ENCODE measurements at places on chromosomes 16 and 17. TPM values are rescaled to one million over a fixed set of nuclear protein-coding genes. Genes with fewer than 3 reads are reported as not detected.
A peak's percentile ranks its signal among the peaks of the same experiment; 100 is the strongest.

DNA sequence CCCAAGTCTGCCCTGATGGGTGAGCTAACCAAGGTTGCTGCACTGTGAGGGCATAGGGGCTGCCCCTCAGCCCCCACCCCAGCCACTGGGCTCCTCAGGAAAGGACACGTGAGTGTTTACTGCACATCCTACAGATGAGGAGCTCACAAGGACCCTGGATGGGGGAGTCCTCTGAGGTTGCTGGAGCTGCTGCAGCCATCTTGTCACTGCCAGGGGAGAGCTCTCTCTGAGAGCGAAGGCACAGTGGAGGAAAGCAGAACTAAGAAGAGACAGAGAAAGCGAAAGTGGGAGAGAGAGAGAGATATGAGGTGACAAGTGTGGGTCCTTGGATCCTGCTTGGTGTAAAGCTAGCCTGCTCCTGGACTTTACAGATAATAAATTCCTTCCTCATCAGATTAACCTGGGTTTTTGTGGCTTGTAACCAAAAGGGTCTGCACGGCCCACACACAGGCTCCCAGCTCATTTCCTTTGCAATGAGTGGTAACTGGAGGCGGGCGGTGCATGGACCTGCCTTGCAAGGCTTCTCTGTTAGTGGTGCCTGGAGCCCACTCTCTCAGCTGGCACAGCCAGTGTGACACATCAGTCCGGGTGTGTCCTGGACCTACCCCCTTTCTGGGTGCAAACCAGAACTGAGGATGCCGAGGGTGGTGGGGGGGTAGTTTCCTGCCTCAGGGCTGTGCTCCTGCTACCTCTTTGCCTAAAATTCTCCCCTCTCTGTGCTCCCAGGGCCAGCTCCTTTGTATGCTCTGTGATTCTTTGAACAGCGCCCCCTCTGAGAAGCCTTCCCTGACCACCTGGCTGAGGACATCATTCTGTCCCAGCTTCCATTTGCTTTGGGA is 14.2 kb downstream of the SNX20 start:
- DNase-seq = no peak

The FBXO47 gene
- total RNA-seq = not detected

GRCh38 chr17:1484676-1485422 is 7.6 kb downstream of the MYO1C start:
- peak; percentile 82 for DNase-seq

DNA sequence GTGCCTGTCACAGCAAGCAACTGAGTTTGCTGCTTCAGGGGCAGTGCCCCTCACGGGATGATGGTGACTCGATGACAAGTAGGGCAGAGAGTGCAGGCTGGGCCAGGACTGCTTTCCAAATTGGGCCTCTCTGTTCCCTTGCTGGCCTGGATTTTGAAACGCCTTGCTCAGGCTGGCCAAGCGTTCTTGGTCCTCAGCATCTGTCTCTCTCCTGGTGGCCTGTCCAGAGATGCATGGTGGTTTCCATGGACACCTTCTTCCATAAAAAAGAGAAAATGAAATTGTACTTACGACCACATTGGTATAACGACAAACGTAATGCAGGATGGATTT is 19.4 kb upstream of the PRM1 start:
- DNase-seq = no peak

The ACAP1 gene
- 328 TPM for total RNA-seq

The SPATA22 gene
- total RNA-seq = not detected

- no peak for DNase-seq
Measured at GRCh38 chr17:76130473-76130872, 10.6 kb downstream of the FOXJ1 start.

GRCh38 chr16:35186045-35186759 is 1726.8 kb downstream of the TP53TG3F start:
- DNase-seq = no peak

DNA sequence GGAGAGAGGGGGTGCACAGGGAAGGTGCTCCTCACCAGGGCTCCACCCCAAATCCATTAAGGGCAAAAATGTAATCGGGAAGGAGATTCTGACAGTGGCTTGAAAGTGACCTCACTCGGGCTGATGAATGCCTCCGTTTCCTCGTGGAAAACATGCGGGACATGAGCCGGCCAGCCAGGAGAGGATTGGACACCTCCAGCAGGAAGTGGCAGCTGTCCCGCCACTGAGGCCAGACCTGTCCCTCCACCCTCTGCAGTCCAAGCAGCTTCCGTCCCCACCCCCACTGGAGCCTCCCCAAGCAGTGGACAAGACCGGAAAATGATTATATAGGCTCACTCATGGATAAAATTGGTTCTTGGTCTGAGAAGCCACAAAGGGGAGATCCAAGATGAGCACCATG is 82.1 kb upstream of the CCL1 start:
- DNase-seq = no peak

DNA sequence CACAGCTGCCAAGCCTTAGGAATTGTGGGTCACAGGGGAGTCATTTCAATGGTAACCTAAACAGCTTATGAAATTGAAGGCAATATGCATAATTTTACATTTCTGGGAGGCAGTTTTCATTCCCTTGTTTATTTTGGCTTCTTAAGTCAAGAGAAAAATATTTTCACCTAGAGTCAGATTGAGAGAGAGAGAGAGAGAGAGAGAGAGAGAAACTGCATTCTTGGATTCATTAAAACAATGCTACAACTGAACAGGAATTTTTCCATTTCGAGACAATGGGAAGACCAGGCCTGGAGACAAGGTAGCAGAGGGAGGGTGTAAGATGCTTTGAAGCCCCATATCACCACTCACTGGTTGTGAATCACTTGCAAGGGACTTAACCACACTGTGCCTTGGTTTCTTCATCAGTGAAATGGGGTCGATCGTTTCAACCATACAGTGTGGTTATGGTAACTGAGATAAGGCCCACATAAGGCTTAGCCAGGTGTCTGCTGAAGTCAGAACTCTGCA is 224.7 kb upstream of the IRX3 start:
- no peak for DNase-seq

GRCh38 chr16:12317121-12317810 is 340.7 kb downstream of the SNX29 start:
- DNase-seq = no peak

The ATXN7L3 gene
- total RNA-seq = 103 TPM

DNA sequence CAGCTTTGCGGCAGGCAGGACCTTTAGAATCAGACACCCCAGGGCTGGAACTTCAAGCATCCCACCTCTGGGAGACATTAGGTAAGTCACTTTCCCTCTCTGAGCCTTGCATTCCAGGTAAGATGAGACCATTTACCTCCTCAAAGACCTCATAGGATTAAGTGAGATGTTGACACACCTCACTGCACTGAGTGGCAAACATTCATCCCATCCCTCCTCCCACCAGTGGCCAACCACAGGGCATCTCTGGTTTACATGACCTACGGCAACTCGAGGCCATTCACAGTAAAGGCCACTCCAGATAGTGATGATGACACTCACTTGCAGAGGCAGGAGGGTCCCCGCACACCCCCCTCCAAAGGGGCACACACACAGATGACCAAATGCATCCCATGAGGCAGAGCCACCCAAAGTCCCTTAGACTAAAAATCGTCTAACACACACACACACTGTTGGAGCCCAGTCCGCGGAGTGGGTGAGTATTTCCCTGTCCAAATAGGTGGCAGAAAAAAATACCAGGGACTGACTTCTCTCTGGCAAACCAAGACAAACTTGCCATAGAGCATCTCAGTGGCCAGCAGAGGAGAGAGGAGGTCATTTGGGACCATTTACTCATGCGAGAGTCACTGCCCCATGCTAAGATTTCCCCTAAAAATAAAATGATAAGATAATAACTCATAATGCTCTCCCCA is 454.9 kb downstream of the SOX9 start:
- no peak for DNase-seq

- DNase-seq = no peak
Measured at GRCh38 chr16:8346294-8346693, 244.0 kb downstream of the TMEM114 start.

GRCh38 chr16:55622930-55623561 is 32.7 kb upstream of the SLC6A2 start:
- DNase-seq = no peak

- DNase-seq = no peak
Measured at GRCh38 chr16:20611350-20611902, 35.3 kb upstream of the ACSM2B start.

The C17orf50 gene
- not detected for total RNA-seq

DNA sequence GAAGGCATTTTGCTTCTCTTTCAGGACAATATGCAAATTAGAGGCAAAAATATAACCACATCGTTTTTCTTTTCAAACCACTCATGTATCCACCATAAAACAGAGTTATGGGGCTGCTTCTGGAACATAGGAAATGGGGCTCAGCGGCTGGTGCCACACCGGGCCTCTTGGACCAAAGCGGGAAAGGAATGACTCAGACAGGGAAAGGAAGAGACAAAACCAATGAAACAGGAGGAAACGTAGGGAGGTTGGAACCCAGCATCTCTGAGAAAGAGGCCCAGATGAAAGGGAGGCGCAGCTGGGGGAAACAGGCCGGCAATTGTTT is 28.5 kb downstream of the CUEDC1 start:
- DNase-seq = no peak

DNA sequence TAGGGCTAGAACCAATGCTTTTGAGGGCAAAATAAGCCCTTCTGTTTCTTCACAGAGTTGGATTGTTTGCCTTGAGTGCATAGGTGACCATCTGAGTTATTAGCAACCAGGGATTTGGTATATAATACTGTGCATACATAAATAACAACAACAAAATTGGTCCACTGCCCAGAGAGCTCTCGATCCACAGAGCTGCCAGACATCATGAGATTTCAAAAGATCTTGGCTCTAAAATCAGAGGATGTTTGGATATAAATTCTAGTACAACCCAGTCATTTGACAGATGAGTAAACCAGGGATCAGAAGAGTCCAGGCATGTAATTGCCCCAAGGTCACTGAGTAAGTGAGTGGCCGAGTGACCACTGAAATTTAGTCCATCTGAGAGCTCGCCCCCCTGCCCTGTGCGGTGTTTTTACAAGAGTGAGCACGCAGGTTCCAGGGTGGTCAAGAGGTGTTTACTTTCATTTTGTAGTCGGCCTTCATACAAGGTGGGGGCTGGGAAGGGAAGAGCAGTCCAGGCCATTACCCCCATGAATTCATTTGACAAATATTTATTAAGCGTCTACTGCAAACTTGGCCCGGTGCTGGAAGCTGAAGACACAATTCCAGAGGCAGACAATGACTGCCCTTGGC is 1.8 kb upstream of the MT2A start:
- DNase-seq = no peak

DNA sequence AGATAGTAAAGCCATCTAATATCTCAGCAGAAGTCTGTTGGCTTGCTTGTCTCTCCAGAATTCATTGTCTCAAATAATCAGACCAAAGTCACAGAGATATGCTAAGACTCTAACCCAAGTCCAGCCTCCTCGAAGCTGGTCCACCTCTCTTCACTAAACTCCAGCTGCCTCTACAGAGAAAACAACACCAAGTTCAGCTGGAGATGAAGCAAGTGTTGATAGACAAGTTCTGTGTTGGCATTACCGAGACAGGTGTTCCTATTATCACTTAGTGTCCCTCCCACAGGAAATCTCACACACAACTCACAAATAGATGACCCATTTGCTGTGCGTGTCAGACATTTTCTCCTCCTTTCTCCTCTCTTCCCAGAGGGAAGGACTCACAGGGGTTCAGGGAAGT is 164.4 kb upstream of the ANKFN1 start:
- no peak for DNase-seq

The CD300E gene
- total RNA-seq = 0.29 TPM

The CALCOCO2 gene
- total RNA-seq = 115 TPM

The MYOCD gene
- 8.0 TPM for total RNA-seq

DNA sequence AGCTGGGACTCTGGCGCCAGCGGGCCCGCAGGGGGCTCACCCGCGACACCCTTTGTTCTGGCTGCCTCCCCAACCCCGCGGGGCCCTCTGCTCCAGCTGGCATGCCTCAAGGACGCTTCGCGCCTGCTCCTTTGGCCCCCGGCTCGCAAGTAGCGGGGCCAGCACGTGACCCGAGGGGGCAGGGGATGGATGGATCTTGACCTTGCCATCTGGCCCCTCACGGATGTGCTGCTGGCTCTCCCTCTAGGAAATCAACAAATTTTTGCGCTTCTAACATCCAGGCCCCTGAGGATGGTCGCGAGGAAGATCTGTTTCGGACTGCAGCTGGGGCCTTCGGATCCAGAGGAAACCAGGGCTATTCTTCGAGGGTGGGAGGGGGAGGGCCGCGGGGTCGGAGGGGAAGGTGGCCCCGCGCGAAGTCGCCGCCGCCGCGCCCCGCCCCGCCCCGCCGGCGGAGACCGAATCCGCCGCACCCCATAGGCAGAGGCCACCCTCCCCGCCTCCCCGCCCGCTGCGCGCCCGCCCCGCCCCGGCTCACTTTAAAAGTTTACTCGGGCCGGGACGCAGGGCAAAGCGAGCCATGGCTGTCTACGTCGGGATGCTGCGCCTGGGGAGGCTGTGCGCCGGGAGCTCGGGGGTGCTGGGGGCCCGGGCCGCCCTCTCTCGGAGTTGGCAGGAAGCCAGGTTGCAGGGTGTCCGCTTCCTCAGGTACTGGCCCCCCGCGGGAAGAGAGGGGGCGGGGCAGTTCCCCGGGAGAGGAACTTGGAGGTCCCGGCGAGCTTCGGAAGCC is at the start of gene ACSF2:
Gene ACSF2 (plus strand): TSS at position 537 of the 790 bp plus-strand sequence. CDS start 44 bp downstream, at position 581.
- peak; percentile 65 for DNase-seq

- DNase-seq = no peak
Measured at GRCh38 chr16:11955713-11956123, 9.3 kb upstream of the TNFRSF17 start.

The KRTAP29-1 gene
- not detected for total RNA-seq

The CCDC40 gene
- 0.55 TPM for total RNA-seq

The CACNB1 gene
- 5.7 TPM for total RNA-seq

- no peak for DNase-seq
Measured at GRCh38 chr17:37137070-37137610, 188.4 kb downstream of the AATF start.

DNA sequence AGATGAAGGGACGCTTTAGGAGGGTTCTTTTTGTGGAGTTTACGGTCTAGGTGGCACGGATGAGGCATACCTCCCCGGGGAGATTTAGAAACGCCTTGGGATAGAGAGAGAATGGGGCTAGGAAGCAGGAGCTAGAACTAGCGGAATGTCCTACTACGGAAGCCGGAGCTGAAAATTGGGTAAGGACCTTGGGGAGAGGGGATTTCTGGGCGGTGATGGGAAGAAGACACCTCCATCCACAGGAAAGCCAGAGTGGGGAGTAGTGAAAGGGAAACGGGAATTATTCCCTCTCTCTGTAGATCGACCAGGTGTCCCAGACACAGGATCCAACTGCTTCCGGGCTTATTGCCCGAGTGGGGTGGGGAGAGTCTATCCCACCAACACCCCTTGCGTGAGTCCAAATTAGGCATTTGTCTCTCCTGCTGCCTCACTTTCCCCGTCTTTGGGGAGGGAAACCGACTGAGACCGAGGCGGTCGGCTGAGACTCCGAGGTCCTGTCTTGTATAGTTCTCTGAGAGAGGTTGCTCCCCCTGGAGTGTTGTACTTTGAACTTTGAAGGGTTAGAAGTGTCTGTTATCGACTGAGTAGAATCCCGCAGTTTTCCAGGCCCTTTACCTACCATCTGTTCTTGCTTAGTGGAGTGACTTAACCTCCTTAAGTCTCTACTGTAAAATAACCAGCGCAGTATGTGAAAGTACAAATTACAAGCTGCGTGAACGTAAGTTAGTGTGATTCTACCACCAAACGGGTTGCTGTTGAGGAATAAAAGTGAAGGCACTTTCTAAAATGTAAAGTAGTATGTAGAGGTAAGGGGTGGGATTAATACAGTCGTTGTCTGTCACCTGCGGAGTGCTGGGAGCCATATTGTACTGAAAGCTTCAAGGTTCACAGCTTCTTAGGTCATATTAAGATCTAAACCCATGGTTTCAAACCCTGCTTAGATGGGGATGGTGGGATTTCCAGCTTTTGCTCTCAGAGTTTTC is 1.0 kb downstream of the RSPRY1 start:
- DNase-seq = peak; percentile 20

The TAC4 gene
- total RNA-seq = not detected
